NCI-H510A treated with DMSO at 0.1 percent for 48 hours (cell line): ENCODE measurements at places on chromosomes 2 and 18.
A peak's percentile ranks its signal among the peaks of the same experiment; 100 is the strongest.

DNA sequence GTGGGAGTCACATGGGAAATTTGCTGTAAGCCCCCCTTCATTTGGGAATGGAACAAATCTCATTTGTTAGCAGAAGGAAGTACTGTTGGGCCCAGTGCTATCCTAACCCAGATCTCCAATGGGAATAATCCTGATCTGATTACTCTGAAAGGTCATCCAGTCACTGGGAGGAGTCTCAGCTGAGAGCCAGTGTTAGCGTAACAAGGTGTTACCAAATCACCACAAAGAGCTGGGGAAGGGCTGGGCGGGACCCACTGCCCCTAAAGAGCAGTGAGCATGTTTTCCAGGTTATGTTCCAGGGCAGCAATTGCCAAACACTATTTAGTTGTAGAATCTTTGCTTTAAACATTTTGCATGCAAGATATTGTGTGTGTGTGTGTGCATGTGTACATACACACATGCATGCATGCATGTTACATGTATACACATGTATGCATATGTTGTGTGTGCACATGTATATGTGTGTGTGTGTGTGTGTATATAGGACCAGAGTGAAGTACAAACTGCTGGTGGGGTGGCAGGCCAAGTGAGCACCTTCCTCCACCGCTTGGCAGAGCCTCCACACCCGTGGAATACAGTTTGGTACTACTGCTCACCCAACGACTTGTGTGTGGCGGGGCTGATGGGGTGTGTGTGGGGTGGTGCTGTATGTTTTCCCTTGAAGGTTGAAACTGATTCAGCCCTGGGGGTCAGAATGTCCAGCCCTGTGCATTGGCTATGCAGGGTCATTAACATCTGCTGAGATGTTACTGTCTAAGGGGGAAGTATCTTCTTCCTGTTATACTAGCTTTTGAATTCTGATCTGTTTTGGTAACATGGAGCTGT is 15.2 kb downstream of the INPP5D start:
- DNase-seq: no peak

GRCh38 chr2:240256704-240257637 is 116.5 kb upstream of the OTOS start:
- DNase-seq: no peak

GRCh38 chr2:30232801-30233130 is 1.4 kb downstream of the LBH start:
- DNase-seq: no peak

GRCh38 chr2:70690846-70691245 is 77.2 kb downstream of the ADD2 start:
- peak; percentile 51 for DNase-seq

DNA sequence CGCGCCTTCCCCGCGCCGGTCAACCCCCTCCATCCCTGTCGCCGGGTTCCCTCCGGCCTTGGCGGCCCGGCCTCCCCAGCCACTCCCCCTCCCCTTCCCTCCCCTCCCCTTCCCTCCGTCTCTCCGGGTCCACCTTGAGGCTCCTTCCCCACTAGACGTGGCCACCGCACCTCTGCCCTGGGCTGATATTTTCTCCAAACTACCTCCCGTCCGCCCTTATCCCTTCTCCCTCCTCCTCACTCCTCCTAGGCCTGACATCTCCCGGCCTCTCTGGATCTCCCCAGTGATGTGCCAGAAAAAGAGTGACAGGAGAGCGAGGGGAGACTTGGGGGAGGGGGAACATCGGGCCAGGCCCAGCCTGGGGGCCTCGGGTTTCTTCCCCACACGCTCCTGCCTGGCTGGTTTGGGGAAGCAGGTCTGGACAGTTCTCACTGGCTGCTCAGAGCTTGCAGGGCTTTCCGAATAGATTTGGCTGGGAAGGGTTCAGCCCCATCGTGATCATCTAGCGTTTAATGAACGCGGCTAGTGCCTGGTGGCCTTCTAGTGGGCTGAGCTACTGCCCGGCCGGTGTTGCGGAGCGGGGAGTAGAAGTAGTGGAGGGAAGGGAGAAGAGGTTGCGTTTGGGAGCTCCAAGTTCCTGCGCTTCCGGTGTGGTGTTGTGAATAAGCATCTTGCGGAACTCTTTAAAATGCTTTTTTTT is 641 bp downstream of the MAPRE3 start:
- DNase-seq: peak; percentile 3

- no peak for DNase-seq
Measured at GRCh38 chr2:200051611-200051945, 96.2 kb downstream of the MAIP1 start.

GRCh38 chr2:5148392-5149085 is 543.6 kb upstream of the SOX11 start:
- DNase-seq: no peak

GRCh38 chr2:113840518-113840917 is 49.4 kb upstream of the ACTR3 start:
- DNase-seq: no peak

GRCh38 chr2:39839261-39839848 is 60.3 kb upstream of the THUMPD2 start:
- no peak for DNase-seq

GRCh38 chr2:45822272-45822630 is 170.8 kb downstream of the PRKCE start:
- peak; percentile 71 for DNase-seq

DNA sequence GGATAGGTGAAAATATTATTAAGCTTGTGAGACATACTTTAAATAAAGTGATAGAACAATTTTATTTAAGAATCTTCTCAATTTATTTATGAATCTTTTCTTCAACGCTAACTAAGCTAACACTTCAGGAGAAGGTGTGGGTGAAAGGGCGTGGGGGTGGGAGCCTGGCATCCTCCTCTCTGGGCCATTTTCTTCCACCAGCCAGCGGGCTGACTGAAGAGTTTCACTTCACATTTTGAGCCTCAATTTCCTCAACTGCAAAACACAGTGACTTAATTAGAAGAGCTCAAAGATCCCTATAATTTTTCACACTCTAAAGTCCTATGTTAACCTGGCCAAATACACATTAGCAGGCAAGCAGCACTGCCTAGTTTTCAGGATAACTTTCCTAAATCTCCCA is 94.8 kb downstream of the FTCDNL1 start:
- DNase-seq: no peak

- no peak for DNase-seq
Measured at GRCh38 chr2:18412980-18413675, 147.3 kb downstream of the RDH14 start.

GRCh38 chr2:75587954-75588587 is 27.3 kb upstream of the EVA1A start:
- DNase-seq: peak; percentile 73

DNA sequence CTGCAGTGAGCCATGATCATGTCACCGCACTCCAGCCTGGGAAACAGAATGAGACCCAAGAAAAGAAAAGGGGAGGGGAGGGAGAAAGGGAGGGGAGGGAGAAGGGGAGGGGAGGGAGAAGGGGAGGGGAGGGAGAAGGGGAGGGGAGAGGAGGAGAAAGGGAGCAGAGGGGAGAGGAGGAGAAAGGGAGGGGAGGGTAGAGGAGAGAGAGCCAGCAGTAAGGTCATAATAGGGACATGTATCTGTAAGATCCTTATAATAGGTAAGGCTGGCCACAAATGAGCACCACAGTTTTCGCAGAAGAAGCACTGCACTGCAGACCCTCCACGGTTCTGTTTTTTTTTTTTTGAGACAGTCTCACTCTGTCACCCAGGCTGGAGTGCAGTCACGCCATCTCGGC is 62.6 kb downstream of the STPG4 start:
- no peak for DNase-seq

DNA sequence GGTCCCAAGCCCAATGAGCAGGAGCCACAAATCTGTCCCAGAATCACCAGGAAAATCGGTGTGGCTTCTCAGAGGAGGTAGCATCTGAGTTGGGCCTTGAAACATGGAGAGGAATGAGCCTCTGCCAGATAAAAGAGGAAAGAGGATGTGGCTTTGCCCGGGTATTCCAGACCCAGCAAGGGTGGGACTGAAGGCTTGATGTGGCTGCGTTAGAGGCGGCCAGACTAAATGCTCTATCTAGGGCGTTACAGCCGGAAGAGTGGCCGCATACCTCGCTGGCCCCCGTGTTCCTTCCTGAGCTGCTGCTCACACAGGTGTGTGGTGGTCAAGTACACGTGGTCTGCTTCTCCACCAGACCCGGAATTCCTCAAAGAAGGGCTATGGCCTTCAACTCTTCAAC is 33.9 kb upstream of the POMC start:
- no peak for DNase-seq

DNA sequence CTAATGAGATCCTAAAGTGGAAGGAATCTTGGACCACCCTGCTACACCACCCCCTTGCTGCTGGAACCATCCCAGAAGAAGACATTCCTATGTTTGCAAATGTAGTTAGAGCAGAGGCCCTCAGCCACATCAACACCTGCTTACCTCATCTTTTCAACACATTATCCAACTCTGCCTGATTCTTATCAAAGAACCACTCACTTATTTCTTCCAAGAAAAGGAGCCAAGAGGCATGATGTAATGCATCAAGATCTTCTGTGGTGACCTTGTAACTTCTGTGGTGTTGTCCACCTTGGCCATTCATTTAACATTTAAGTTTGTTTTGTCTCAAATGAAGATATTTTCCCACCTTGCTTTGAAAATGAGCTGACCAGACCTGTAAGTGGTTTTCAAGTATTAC is 338.1 kb downstream of the CTNNA2 start:
- DNase-seq: no peak

DNA sequence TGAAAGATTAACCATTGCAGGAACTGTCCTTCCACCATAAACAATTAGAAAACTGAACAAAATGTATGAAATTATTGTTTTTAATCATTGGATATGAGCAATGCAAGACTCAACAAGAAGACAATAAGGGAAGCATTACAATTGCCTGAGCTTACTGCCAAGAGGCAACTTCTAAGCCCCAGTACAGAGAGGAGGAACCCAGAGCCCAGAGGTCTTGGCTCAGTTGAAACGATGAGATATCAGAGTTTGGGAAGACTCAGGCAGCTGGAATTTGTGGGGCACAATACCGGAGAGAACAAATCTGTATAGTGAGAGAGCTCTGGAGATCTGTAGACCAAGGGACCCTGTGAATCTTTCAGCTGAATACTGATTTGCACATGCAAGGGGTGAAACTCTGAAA is 80.6 kb upstream of the ZFP36L2 start:
- no peak for DNase-seq

- DNase-seq: no peak
Measured at GRCh38 chr2:105244451-105244850, 2.9 kb downstream of the GPR45 start.

DNA sequence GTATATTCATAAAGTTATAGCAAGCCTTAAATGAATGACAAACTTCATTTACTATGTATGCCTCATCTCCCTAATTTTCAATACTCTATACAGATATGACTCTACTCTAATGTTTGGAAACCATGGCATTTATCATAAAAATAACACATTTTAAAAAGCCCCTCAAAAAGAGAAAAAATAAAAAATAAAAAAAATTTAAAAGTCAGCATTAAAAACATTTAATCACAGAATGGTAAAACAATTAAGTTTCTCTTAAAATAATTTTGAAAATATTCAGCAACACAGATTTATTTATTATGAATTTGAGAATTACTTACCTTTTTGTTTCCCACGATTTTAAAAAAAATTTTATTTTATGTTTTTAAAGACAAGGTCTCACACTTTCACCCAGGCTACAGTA is 65.0 kb upstream of the CDKL4 start:
- DNase-seq: no peak

DNA sequence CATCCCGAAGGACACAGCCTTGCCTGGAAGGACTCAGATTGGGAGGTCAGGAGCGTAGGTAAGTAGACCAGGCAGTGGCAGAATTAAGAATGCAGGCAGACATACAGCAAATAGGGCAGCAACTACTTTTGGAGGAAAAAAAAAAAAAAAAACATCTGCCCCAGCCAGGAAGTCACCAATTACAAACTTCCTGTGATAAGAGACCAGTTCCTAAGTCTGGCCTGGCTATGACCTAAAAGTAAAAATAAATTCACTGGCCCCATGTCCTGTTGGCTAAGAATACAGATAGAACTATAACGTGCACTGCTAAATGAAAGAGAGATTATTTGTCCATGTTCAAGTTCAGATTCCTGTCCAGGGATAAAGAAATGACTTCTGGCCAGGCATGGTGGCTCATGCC is 45.2 kb upstream of the NOSTRIN start:
- no peak for DNase-seq

GRCh38 chr2:104938231-104938941 is 84.5 kb downstream of the POU3F3 start:
- DNase-seq: no peak

GRCh38 chr2:23379220-23379695 is 5.7 kb upstream of the KLHL29 start:
- no peak for DNase-seq

DNA sequence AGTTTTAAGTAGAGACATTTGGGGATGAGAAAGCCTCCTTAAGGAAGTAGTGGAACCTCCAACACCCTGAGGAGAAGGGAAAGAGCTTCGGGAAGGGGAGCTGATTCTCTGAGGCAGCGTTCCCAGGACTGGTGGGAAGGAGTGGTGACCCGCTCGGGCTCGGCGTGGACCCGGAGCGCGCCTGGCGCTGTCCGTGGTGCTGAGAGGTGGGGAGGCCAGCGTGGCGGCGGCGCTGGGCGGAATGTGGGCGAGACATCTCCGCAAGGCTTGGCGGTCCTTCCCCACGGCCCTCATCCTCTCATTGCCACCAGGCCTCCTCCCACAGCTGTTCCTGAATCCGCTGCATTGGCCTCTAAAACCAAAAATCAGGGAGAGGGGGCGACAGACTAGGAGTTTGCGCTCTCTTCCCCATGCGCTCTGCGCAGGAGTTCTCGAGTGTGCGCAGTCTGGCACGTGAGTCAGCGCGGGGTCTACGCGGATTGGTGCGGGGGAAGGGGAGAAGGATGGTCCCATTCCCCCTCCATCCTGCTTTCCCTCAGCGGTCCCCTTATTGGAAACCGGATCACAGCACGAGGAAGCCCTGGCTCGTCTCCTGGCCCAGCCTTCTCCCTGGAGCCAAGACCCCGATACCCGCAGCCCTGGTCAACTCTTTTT is 857 bp downstream of the RESP18 start:
- DNase-seq: no peak

DNA sequence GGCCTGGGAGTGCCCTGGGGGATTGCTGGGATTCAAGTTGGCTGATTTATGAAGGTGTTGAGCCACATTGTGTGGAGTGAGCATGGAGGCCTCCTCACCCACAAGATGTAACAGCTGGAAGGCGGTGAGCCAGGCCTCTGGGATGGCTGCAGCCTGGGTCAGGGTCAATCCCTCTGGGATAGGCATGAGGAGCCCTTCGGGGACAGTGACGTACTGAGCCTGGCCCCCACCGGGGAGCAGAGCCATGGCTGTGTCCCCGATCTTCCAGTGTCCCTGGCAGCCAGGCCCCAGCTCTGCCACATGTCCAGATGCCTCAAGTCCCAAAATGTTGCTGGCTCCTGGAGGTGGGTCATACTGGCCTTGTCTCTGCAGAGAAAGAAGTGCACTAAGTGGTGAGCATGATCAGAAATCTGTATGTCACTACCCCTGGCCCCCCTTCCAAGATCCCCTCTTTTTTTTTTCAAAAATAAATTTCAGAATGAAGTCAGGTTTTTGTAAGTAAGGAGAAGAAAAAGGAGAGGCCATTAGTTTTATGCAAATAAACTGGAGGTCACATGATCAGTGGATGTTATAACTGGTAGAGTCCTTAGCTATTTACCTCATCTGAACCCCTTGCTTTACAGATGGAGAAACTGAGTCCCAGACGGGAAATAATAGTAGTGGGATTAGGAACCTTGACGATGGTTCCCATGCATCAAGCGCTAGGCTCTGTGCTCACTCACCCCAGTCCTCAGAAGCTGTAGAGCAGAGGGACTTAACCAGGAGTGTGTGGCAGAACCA is 1.7 kb downstream of the TP53I3 start:
- DNase-seq: no peak
